A673 (cell line): ENCODE measurements at places on chromosomes 12 and 14. TPM values are rescaled to one million over a fixed set of nuclear protein-coding genes. Genes with fewer than 3 reads are reported as not detected.

DNA sequence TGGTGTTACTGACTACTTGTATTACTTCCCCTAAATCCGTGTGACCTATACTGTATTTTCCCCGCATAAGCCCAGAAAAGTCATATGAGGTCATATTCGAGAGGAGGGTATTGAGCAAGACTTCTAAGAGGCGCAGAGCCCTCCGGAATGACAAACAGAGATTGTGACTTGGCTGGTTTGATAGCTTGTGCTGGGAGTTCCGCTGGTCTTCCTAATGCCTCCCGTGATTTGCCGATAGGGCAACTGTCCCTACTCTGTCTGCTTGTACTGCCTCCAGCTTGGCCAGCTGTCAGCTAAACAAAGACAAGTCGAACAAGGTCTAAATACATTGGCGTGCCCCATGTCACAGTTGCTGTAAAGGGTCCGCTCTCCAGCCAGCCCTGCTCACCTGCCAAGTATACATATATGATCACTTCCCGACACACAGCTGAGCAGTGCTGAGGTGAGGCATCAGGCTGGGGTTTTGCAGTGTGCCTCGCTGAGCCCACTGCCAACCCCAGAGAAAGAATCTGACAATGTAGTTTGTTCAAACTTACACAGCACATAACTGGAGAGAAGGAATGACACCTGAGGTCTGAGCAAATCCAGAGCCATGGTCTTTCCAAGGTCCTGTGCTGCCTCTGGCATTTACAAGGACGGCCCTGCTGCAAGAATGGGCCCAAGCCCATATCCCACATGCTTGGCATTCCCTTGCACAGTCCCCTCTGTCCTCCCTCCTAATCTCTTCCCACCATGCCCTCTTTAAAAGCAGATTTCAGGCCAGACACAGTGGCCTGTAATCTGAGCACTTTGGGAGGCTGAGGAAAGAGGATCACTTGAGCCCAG is 23.7 kb downstream of the LGMN start:
- no peak for DNase-seq
- peaks cover 2% of the 10 kb centered on the region for H3K4me1 ChIP-seq
- no peak overlapping the region for H3K4me3 ChIP-seq
- H3K36me3 ChIP-seq, result no peaks in the 10 kb centered on the region
- no peak overlapping the region for H3K27ac ChIP-seq
- no peaks in the 10 kb centered on the region for H3K27me3 ChIP-seq

DNA sequence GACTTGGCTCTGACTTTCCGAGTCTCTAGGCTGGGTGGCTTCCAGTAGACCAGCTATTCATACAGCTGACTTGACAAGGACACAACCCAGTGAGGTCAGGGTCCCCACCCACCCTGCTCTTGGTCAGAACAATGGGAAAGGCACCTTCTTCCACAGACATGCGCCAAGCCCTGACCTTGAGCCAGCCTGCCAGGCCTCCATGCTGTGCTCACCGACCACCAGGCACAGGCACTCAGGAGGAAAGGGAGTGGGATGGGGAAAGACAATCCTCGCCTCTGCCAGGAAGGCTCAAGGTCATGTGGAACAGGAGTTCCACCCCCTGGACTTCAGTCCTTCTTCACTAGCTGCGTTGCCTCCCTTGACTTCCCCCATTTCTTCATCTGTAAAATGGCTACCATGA is 31.4 kb downstream of the GALNT16 start:
- H3K27ac ChIP-seq, result no peak overlapping the region
- no peak overlapping the region for H3K4me3 ChIP-seq
- no peaks in the 10 kb centered on the region for H3K27me3 ChIP-seq
- DNase-seq, result no peak
- no peaks in the 10 kb centered on the region for H3K36me3 ChIP-seq

DNA sequence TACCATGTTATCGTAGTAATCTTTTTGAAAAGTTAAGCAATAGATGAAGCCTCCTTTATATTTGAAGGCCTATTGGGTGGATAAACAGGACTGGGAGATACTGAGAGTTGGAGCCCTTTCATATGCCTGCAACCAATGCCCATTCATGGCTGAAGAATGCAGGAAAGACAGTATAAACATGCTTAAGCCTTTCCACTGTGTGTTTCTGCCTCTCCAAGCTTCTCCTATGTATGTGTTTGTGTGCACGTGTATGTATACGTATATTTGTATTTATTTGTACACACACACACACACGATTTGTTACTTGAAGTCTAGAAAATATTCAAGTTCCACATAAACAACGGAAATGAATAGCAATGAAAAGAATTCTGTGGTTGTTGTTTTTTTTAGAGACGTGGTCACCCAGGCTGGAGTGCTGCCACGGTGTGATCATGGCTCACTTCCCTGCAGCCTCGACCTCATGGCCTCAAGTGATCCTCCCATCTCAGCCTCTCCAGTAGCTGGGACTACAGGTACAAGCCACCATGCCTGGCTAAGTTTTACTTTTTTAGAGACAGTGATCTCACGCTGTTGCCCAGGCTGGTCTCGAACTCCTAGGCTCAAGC is 1453.5 kb downstream of the AACS start:
- no peak for DNase-seq
- H3K4me1 ChIP-seq, result no peaks in the 10 kb centered on the region

Gene NEUROD4
- not detected in 2 replicates for total RNA-seq

Gene CIROP
- not detected in 2 replicates for total RNA-seq

Gene OTUB2
- total RNA-seq, result 1.1 and 2.3 TPM in 2 replicates
